ENCODE measurements at places on chromosomes 6 and 20.

GRCh38 chr6:125918681-125919566 lies 37.6 kb upstream of the HINT3 start:
- DNase-seq: no peak

- no peak for DNase-seq
These were observed 796.7 kb downstream of the DHX35 start for GRCh38 chr20:39758876-39759275.

GRCh38 chr6:36847152-36847551 lies 7.9 kb upstream of the CPNE5 start:
- no peak for DNase-seq

DNA sequence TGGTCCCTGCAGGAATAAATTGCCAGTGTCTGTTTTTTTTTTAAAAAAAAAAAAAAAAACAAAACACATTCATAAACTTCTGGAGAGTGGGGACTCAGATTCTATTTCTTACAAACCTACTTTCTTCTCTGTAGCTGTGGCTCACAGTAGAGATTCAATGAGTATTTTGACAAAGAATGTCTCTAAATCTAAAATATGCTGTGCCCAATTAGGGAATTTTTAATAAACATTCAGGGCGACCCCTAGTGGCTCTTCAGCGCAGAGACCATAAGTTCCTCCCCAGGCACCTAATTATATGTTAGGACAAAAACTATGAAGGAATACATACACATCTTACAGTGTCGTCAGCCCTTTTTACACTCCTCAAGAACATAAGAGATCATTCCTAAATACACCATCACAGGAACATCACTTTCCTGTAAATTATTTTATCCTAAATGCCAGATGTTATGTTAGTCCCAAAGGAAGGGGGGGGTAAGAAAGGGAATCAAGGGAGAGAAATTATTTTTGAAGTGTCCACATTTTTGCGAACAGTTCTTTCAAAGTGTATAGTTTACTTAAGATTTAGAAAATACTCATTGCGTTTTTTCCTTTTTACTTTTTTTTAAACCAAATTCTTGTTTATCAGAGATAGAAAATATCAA lies 21.8 kb upstream of the NAA20 start:
- no peak for DNase-seq

DNA sequence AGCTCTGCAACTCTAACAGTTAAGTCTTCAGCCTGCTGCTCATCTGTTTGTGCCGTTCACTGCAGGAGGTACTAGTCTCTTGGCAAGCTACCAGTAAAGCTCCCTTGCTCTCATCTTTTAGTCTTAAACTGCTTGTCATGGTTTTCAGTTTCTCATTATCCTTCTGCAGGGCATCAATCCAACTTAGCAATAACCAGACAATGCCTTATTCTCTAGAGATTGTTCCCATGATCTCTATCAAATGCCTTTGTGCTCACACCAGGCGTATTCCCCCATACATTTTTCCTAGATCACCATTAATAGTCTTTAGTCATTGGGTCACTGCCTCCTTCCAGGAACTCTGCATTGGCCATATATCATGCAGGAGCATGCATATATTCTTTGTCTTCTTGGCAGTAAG lies 171.3 kb downstream of the GRM1 start:
- DNase-seq: peak; percentile 49

DNA sequence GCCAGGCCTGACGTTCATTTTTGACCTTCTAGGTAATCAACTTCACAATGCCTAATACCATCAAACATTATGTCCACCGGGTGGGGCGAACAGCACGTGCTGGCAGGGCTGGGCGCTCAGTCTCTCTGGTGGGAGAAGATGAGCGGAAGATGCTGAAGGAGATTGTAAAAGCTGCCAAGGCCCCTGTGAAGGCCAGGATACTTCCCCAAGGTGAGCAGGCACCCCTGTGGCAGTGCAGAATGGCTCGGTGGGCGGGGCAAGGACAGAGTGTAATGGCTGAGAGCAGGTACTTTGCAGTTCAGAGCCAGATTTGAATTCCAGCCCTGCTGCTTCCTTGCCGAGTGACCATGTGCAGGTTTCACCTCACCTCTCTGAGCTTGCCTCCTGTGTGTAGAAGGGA lies 17.1 kb downstream of the DDX27 start:
- DNase-seq: no peak

DNA sequence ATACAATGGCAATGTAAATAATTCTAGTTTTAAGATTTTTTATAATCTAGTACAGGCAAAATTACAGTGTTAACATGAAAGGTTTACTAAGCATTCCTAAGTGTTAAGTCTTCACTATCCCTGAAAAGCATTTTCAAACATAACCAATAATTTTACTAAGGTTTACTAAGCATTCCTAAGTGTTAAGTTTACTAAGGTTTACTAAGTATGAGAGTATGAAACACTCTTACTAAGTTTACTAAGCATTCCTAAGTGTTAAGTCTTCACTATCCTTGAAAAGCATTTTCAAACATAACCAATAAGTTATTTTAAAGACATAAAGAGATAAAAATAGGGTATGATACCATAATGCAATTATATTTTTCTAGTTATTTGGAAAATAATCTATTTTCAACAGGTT lies 82.6 kb downstream of the PRSS35 start:
- DNase-seq: no peak

- DNase-seq: no peak
These were observed 24.3 kb downstream of the NTSR1 start for GRCh38 chr20:62732842-62733525.

GRCh38 chr6:45353654-45354053 lies 24.1 kb downstream of the SUPT3H start:
- no peak for DNase-seq

- DNase-seq: peak; percentile 26
These were observed 150.8 kb downstream of the PRL start for GRCh38 chr6:22145823-22146677.

DNA sequence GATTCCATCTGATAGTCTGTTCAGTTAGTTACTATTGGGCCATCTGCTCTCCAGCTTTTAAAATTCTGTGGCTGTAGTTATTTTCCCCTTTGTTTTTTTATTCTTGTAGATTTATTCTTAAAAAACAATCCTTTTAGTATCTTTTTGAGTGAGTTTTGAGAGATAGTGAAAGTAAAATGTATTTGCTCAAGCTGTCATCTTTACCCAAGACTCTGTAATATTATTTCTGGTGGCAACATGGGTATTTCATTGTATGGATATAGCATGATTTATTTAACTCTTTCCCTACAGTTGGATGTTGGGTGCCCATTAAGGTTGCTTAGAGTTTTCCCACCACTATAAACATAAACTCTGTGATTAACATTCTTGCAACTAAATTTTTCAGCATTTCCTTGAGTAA lies 24.6 kb downstream of the STK4 start:
- no peak for DNase-seq

- no peak for DNase-seq
These were observed 479.7 kb upstream of the FLRT3 start for GRCh38 chr20:14817101-14817500.

- DNase-seq: no peak
These were observed 29.9 kb upstream of the SMOC2 start for GRCh38 chr6:168411130-168411529.

GRCh38 chr20:21801193-21801592 lies 95.7 kb downstream of the PAX1 start:
- no peak for DNase-seq

- DNase-seq: no peak
These were observed 261.4 kb downstream of the KHDC1L start for GRCh38 chr6:72963946-72964345.

DNA sequence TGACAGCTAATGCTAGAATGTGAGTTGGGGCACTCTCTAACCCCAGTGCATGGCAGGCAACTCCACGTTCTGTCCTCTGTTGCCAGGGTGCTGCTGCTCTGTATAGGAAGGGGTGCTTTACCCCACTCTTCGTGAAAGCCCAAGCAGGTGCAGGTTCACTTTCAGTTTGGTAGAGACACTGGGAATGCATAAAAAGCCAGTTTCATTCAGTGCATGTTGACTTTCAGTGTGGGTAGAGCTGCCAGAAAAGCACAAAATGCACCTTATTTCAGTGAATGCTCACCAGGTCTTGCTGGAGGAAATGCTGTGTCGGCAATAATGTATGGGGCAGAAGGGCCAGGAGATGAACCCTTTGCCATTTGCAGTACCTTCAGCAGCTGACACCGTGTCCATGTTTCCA lies 62.1 kb upstream of the ADGRB3 start:
- no peak for DNase-seq

DNA sequence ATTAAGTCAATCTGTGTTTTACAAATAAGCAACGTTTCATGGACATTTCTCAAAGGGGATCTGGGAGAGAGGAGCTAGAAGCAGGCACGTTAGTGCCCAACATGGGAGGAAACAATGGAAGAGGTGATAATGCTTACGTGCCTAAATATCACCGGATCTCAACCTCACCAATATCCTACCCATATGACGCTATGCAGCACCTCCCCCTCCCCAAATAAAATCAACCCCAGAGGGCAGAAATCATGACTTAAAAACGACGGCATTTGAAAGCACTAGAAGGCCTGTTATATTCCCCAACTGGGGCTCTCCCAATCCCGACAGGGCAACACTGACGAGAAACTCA lies 425 bp downstream of the HBS1L start:
- no peak for DNase-seq

GRCh38 chr6:170114187-170114945 lies 176.5 kb downstream of the DLL1 start:
- DNase-seq: no peak

GRCh38 chr6:155543166-155543847 lies 87.7 kb upstream of the NOX3 start:
- no peak for DNase-seq

DNA sequence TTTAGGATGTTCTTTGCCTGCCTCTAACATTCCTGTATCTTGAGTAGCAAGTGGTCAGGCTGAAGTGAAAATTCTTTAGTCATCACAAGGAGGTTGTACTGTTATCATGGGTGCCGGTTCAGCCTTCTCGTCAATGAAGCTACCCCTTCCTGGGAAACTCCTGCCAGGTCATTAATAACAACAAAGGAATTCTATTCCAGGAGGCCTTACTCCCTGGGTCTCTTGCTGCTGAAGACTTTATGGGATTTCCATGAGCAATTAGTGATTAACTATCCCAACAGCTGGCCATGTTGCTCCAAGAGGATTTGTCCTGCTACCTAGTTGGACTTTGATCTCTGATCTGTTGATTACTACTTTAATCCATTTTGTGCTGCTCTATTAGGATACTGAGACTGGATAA lies 62.7 kb upstream of the ELOVL5 start:
- DNase-seq: no peak

GRCh38 chr20:37356961-37357371 lies 11.0 kb downstream of the SRC start:
- no peak for DNase-seq

- no peak for DNase-seq
These were observed 106.2 kb downstream of the TULP4 start for GRCh38 chr6:158418501-158418900.

DNA sequence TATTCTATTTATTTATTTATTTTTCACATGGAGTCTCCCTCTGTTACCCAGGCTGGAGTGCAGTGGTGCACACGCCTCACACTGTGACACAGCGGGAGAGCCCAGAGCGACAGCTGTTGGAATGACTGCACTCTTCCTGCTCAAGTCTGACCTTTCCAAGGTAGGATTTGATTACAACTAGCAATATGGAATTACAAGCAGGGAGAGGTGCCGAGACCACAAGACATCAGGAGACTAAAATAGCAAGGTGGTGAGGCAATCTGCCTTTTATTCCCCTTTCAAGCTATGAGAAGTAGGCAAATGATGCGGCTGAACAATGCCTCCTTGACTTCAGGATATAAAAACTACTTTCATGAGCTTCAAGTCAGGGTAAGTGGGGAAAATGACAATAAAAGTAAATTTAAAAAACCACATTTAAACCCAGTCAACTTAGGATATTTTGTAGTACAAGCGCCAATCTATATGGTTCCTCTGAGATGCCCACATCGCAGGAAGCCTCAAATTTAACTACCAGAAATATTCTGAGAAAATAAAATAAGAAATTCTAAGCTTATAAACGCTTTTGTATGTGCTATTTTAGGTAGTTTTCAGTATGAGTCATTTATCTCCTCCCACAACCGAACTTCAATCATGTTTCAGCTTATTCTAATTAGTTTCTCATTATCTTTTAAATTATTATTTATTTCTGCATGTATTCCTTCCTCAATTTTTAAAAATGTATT lies 146.9 kb upstream of the SGK1 start:
- DNase-seq: no peak

GRCh38 chr6:131948692-131949619 lies 2.2 kb downstream of the CCN2 start:
- DNase-seq: no peak

DNA sequence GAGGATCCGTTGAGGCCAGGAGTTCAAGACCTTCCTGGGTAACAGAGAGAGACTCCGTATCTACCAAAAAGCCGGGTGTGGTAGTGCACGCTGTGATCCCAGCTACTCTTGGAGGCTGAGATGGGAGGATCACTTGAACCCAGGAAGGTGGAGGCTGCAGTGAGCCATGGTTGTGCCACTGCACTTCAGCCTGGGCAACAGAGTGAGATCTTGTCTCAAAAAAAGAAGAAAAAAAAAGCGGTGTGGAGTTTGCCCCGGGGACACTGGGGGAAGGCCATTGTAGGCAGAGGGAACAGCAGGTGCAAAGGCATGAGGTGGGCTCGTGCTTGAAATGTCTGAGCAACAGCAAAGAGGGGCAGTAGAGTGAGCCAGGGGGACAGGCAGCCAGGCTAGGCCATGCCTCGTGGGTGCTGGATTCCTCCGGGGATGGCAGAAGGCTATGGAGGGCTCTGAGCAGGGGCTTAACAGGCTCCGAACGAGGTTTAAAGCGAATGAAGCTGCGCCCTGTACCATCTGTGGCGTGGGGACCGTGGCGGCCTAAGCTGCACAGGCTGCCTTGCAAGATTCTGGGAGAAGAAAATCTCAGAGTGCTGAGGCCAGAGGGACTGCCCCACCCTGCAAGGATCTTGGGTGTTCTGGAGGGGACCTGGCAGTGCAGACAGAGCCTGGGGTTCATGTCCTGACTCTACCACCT lies 36.9 kb upstream of the NOL4L start:
- no peak for DNase-seq

DNA sequence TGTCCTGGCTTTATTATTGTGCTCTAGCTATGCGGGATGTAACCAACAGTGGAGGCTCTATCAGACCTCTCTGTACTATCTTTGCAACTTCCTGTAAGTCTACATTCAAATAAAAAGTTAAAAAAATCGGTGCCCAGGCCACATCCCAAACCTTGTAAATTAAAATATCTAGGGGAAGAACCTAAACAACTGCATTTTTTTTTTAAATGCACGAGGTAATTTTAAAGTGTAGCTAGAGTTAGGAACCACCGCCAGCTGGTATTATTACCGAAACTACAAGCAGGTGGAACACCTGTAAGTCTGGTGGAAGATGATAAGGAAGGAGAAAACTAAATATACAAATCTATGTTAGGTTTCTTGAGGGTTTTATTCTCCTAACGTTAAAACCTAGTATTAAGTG lies 34.5 kb upstream of the ID4 start:
- no peak for DNase-seq

DNA sequence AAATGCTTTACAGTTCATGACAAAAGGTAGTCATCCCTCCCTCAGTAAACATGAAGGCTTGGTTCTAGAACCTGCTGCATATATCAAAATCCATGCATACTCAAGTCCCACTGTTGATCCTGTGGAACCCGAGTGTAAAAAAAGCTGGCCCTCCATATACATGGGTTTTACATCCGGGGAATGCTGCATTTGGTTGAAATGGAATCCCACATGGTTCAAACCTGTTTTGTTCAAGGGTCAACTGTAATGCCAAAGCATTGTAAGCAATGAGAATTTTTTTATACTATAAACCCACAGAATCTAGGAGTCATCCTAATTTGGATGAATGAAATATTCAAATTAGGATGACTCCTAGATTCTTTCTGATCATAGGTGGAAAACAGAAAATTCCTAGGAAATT lies 5.9 kb upstream of the HDAC2 start:
- DNase-seq: no peak

GRCh38 chr6:743320-744096 lies 50.6 kb upstream of the EXOC2 start:
- DNase-seq: no peak
